ENCODE measurements at places on chromosomes 11 and 22. TPM values are rescaled to one million over a fixed set of nuclear protein-coding genes. Genes with fewer than 3 reads are reported as not detected.

DNA sequence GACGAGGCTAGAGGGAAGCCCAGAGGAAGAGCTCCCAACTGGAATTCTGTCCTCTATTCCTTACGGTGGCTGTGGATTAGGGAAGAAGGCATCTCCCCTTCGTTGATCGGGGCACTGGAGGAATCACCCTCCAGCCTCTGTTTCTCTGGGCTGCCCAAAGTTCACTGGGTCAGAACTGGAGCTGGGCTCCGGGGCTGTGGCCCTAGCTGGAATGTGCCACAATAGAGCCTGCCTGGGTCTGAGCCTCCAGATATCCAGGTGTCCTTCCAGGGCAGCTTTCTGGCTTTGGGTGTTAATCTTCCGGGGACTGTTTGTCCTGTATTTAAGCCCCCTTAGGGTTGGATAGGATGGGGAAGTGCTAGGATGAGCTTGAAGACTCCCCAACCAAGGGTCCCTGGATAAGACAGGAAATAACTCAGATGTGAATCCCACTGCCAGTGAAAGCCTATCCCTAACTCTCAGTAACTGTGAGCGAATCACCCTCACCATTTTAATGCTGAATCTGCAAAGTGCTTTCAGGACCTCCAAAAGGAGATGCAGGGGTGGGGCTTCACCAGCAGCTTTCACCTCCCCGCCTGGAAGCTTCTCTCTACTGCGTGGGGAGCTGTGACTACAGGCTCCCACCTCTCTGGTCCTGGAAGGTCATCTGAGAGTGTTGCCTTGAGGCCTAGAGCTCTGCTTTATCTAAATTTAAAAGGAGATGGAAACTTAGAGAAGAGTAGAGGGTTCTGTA, 9.5 kb downstream of the YPEL4 start:
- no peak for DNase-seq

- peak; percentile 89 for DNase-seq
Measured at GRCh38 chr11:130042093-130042591, 27.6 kb upstream of the APLP2 start.

DNA sequence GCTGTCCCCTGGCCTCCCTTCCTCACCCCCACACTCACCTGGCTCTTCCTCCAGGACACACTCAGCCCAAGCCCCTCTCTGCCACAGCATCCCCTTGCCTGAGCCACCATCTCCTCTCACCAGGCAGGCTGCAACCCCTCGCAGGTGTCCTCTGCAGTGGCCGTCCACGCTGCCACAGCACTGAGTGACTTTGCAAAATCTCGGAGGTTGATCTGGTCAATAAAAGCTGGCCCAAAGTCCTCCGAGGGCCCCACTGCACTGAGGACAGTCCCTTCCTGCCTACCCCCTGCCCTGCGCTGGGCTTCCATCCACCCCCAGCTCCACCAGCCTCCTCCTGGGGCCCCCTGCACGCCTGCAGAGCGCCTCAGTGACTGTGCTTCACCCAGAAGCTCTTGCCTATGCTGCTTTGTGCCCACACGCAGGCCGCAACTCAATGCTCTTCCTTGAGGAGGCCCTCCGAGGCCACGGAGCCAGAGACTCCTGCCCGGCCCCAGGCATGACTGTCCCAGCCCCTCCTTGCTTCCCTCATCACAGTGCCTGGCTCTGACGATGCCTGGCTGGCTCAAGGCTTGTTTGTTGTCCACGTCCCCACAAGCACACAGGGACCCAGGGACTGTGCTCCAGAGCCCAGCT, 30.8 kb upstream of the SLC22A12 start:
- DNase-seq = no peak

GRCh38 chr11:12413141-12414052, 36.0 kb downstream of the PARVA start:
- peak; percentile 35 for DNase-seq

Gene POU2F3
- total RNA-seq = 0.90 TPM

DNA sequence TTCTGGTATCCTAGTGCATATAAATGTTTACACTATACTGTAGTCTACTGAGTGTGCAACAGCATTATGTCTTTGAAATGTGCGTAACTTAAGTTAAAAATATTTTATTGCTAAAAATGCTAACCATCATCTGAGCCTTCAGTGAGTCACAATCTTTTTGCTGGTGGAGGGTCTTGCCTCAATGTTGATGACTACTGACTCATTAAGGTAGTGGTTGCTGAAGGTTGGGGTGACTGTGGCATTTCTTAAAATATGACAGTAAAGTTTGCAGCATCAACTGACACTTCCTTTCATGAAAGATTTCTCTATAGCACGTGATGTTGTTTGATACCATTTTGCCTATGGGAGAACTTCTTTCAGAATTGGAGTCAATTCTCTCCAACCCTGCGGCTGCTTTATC, 8.5 kb upstream of the CREBZF start:
- no peak for DNase-seq

GRCh38 chr11:116062490-116063171, 558.4 kb upstream of the CADM1 start:
- DNase-seq = no peak

Gene C22orf42
- not detected for total RNA-seq
